ENCODE measurements at places on chromosomes 5 and 9.

- DNase-seq: no peak
These were observed 73.8 kb upstream of the IFNE start for GRCh38 chr9:21555911-21556310.

DNA sequence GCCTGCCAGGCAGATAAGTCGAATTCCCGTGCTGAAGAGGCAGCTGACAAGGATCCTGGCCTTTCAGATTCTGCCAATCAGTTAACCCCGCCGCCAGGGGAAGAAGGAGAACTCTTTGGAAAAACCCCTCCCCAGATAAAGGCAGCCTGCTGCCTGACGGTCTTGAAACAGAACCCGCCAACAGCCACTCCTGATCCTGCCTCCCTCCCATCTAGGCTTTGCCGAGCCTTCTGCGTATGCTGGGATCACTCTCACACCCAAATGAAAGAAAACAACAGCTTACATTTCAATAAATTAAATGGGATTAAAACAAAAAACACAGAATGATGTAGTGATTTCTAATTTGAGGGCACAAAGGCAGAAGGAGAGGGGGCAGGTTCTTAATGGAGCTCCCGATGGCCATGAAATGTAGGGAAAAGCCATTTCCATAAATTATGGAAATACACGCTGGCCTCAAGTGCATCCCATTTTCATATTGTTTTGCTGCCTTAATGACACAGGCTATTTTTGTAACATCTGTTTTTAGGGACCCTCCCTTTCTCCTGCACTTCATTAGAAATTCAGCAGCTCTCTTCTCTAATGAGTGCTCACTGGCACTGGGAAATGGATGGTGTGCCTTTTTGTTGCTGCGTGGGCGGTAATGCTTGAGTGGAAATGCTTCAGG is 319.1 kb downstream of the MED10 start:
- no peak for DNase-seq

- DNase-seq: no peak
These were observed 50.9 kb upstream of the PHF2 start for GRCh38 chr9:93525476-93525875.

DNA sequence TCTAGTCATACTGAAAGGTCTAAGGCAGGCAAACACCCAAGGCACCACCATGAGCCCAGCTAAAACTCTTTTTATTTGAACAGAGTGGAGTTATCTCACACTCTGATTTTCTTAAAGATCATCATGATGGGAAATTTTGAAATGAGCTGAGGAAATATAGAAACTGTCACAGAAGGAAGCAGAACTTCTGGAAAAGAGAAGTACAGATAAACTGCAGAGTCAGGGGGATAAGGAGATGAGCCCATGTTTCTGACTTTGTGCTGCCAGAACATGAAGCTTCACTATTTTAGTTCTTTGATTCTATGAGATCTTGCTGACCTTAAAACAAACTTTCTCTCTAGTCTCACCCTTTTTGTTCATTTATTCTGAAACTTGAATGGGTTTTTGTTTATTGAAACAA is 406.5 kb upstream of the EDIL3 start:
- DNase-seq: no peak

GRCh38 chr5:953535-954449 is 54.8 kb upstream of the NKD2 start:
- no peak for DNase-seq

GRCh38 chr5:119339344-119339743 is 16.5 kb upstream of the TNFAIP8 start:
- DNase-seq: no peak

DNA sequence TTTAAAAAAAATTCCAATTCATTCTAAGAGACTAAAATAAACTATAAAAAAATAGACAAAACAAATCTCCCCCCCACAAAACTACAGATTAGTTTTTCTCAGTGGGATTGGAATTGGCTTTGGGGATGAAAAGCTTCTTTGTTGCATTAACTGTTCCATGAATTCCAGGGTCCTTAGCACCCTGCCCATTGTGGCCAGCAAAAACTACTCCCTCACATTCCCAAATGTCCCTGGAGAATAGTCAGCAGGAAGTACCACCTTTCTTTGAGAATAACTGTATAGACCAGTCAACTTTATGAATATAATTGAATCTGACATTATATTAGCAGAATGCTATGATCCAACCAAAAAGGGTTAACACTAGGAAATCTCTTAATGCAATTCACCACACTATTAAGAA is 147.9 kb downstream of the LPAR1 start:
- no peak for DNase-seq

DNA sequence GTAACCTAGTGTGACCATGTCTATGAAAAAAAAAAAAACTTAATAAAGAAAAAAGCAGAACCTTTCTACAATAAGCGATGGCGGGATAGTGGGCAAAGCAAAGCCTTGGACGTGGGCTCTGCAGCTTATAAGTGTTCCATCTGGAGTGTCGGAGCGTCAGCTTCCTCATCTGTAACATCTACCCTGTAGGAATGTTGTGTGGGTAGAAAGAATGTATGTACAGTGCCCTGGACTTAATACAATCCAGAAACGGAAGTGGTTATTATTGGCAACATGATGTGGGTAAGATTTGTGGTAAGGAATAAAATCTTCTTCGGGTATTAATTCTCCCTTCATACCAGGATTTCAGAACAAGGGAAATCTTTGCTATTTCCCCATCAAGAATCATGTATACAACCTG is 66.5 kb downstream of the SEMA5A start:
- DNase-seq: no peak

DNA sequence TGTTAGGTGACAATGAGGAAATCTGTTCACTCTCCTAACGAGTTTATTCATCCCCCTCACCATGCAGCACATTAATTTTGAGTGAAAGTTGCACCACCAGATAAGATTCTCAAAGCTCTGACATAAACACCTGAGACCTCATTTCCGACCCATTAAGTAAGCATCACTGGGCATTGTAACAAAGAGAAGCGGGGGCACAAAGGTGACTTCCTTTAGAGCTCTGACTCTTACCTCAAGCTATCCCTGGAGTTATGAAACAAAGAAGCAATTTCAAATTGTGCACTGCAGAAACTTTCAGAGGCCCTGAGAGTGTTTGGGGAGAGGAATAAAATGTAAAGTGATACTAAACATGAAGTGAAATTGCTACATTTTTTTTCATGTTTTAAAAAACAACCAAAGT is 29.5 kb downstream of the C5orf15 start:
- no peak for DNase-seq

DNA sequence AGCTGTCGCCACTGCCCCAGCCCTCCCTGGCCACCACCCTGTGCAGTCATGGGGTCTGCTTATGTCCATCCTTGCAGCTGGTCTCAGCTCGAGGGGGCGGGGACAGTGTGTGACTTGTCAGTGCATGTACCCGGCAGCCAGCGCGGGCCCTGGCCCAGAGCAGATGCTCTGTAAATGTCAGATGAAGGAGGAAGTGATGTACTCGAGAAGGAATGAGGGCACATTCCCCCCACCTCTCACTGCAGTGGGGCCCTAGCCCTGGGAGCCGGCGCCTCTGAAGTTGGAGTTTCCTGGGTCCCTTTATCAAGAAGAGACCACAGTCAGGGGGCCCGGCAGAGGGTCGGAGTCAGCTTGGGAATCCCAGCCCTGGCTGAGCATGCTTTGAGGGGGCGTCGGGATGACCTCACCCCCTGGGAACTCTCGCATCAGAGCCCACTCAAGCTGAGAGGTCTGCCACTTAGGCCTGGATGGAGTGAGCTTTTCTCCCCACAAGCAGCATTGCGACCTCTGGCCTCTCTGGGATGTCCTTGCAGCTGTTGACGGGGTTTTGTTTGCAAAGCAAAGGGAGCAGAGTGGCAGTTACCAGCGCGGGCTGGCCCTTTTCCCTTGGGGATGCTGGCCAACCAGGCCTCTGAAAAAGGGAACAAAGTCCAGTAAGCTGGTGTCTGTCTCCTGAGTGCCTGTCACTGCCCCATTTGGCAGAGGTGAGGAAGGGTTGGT is 19.0 kb downstream of the NEURL1B start:
- no peak for DNase-seq

DNA sequence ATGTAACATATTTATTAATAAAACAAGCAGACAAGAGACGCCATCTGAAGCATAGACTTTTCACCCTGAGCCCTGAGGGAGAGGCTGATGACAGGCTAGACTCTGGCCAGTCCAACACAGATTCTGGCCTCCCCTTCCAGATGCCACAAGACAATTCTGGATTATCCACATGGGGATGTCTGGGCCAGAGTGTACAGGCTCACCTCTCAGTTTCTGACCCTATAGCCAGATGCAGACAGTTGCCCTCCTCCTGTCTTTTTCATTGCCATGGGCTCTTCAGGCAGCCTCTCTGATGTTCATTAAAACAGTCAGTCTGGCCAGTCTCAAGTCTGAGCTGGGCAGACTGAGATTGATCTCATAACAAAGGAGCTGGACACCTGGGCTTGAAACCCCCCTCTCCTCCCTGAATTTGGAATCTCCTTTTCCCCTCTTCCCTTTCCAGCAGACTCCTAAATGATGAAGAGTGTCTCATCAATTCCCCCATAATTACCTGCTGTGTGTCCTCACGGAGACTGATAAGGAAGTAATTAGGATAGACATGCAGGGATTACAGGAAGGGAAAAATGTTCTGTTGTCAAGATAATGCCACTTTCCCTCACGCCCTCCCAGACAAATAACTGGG is 89.6 kb downstream of the ASTN2 start:
- no peak for DNase-seq

GRCh38 chr5:106454651-106455415 is 1215.9 kb downstream of the EFNA5 start:
- DNase-seq: no peak

DNA sequence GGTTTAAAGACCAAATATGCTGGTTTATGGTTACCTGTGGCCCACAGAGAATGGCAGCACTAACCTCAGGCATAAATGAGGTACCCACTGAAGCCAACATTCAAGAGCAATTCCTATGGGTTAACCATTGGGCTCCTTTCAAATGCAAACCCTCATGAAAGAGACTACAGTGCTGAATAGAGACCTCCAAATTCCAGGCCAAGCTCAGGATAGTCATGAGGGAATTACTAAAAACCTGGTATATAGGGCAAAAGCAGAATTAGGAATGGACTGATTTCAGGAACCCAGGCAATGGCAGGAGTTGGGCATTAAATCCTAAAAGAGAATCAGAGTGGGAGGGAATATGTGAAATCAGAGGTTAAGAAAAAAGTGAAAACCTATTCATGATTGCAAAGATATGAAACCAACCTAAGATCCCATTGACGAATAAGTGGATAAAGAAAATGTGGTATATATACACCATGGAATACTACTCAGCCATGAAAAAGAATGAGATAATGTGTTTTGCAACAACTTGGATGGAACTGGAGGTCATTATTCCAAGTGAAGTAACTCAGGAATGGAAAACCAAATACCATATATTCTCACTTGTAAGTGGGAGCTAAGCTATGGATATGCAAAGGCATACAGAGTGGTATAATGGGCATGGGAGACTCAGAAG is 51.6 kb downstream of the PDCD1LG2 start:
- no peak for DNase-seq

GRCh38 chr5:158422653-158423515 is 563.9 kb upstream of the CLINT1 start:
- no peak for DNase-seq

DNA sequence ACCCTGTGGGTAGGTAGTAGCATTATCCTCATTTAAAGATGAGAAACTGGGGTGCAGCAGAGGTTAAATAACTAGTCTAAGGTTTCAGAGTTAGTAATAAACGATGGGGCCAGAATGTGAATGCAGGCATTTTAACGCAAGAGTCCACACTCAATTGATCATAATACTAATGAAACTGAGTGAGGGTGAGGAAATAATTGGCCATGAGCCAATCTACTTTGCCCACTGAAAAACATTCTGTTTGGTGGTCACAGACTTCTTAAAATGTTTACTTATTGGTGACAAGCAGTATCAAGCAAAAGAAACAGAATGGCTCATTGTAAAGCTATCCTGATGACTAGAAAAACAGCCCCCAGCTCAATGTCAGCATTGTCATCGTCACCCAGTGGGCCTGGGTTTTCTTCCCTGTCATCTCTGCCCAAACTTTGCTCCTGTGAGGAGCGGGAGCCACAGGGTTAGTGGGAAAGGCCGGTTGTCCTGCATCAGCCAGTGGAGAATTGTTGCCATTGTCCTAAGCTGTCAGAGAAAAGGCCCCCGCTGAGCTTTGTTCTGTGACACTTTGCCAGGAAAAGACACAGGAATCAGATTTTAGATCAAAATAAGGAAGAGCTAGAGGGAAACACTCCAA is 77.3 kb upstream of the MAN2A1 start:
- no peak for DNase-seq

DNA sequence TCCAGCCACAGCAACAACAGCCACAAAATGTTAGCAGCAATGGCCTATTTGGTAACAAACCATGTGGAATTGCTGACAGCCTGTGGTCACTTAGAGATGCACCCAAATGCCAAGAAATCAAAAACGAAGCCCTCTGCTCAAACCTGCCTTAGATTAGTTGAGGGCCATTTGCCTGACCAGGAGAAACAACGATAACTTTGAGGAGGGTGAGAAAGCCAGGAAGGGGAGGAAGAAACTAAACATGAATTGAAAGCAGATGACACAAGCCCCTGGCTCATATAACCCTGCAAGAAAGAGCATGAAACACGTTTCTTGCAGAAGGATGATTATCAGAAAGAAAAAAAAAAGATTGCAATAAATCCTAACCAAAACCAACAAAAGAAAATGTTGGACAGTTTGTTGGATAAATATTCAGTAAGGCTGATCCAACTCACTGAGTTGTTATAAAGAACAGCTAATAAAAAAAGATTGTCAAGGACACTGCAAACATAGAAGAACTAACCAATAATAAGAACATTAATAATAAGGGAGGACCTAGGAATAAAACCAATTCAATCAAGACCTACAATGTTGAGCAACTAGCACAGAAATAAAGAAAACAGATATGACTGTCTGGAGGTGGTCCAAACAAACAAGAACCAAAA is 140.5 kb upstream of the SLC30A5 start:
- DNase-seq: no peak

DNA sequence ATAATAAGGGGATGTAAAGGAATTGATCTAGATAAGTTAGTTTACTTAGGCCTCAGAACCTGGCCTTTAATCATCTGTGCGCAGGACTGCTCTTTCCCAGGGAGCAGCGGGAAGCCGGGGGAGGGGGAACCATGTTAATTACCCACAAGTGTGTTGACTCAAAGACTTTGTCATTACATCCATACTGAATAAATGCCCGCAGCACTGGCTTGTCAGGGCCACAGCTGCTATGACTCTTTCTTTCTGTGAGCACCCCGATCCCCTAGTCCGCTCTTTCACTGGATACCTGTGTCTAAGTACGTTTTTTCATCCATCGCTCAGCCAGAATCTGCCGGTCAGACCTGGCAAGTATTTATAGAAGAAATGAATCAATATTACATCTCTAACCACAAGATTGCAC is 249.3 kb upstream of the DMRT1 start:
- no peak for DNase-seq

- DNase-seq: no peak
These were observed 425.6 kb downstream of the PDE4D start for GRCh38 chr5:59467969-59468368.

DNA sequence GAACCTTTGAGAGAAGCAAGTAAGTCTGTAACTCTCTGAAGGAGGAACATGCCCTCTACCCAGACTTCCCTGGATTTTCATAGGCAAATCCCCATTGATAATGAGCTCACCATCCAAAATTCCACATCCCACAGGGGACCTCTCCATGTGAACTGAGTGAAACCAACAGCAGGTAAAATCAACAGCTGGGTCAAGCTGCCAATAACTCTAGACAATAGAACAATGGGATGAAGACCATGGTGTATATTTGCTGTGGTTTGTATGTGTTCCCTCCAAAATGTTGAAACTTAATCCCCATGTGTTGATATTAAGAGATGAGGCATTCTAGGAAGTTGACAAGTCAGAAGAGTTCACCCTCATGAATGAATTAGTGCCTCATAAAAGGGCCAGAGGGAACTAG is 110.2 kb upstream of the MYO10 start:
- no peak for DNase-seq

GRCh38 chr5:9784231-9784630 is 154.1 kb upstream of the TAS2R1 start:
- no peak for DNase-seq
